ENCODE measurements at places on chromosomes 2 and 18.

- no peak for DNase-seq
Observed at GRCh38 chr2:171800639-171801038, 93.4 kb downstream of the SLC25A12 start.

- peak; percentile 73 for DNase-seq
Observed at GRCh38 chr2:11753886-11754699, 7.7 kb downstream of the LPIN1 start.

- DNase-seq: peak; percentile 56
Observed at GRCh38 chr2:131154071-131154531, 49.0 kb downstream of the PLEKHB2 start.

DNA sequence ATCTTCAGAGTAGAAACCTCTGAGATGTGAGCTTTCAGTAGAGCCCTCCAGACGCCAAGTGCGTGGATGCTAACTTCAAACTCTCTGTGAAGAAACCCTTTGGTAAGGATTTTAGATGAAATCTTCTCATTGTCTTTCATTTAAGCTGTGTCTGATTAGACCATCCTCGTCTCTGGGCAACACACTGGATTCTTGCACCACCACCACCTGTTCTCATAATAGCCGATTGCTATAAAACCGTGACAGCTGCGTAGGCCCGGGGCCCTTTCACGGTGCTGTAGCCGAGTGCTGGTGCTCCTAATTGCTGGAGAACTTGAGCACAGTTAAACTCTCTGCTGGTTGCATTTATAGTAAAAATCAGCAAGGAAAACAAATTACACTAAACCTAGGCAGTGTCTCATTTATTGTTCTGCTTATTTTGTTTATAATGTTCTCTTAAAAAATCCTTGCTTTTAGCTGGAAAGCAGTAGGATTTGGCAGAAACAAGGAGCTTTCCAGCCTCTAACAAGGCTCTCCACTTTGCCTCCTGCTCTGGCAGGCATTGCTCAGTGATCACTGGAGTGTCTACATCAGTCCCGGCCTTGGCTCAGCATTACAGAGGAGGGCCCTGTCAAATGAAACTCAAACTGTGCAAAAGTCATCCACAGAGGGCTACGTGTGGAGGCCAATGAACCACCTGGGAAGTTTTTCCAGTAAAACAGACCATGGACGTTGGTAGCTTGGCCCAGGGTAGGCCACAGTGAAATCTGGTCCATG lies 40.9 kb upstream of the MBP start:
- DNase-seq: no peak

GRCh38 chr2:209094221-209094620 lies 329.6 kb upstream of the MAP2 start:
- no peak for DNase-seq

DNA sequence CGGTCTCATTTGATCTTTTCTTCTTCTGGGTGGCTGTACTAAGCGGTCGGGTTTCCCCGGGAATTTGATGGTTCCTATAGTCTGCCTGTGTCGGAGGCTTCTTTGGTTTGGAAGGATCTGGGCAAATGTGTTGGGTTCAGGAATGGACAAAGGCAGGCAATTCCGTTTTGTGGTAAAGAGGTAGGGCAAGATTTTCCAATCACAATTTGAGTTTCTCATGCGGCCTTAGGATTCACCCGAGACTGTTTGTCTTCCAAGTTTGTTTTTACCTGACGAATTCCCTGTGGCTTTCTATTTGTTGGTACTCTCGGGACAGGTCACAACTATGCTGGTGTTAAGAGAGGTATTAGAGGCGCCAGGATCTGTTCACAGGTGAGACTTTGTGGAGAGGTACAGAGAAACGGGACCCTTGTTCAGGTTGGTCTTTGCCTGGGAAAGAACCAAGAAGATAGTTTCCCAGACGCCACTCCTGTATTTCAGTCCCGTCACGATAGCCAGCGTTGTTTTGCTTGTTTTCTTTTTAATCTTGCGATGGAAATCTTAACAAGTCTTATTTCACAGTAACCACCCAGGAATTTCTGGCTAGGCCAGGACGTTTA lies 3.0 kb downstream of the SP5 start:
- DNase-seq: no peak

DNA sequence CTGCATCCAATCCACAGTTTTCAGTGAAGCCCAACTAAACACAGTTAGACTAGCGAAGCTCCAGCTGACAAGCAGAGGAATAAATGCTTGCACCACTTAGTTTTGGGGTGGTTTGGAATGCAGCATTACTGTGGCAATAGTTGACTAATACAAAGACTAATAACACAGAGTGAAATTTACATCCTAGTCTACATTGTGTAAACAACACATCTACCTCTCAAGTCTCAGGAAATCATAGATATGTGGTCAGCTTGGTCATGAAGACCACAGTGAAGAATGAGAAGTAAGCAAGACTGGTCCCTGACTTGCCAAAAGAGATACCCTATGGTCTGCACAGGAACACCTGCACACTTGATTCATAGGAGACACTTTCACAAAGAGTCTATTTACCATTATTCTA lies 155.1 kb upstream of the TANK start:
- DNase-seq: no peak

- no peak for DNase-seq
Observed at GRCh38 chr18:61676773-61677434, 215.9 kb downstream of the RNF152 start.

- DNase-seq: no peak
Observed at GRCh38 chr2:96859099-96859649, 1.4 kb upstream of the ANKRD39 start.

DNA sequence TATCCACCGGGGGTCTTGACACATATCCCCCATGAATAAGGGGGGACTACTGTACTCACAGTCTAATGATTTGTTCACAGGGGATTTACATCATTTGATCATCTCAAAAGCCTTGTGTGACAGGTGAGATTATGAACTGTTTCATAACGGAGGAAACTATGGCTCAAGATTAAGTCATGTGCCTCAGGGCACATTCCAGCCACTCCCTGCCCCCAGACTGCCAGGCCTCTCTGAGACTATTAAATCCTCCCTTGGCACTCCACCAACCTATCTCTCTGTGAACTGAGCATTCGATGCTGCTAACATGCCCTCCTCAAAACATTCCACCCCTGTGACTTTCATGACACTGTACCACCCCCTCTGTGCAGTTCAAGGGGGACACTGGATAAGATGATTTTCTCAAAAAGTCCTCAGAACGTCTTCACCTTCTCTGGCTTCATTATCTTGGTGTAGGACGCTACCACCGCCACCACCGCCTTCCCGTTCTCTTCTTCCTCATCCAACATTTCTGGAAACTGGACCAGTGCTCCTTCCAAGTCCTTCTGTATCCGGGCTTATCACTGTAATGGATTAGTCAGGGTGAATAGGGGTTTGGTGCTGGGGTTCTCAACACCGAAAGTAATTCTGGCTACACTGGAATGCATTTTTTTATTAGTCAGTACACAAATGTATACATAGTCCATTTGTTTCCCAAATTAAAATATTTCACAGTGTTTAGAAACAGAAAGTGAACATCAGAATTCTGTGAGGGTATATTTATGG lies 169.6 kb downstream of the KCNS3 start:
- DNase-seq: no peak

- DNase-seq: no peak
Observed at GRCh38 chr2:161104054-161104553, 56.1 kb upstream of the TANK start.

- no peak for DNase-seq
Observed at GRCh38 chr2:211503856-211504255, 947.5 kb downstream of the CPS1 start.

DNA sequence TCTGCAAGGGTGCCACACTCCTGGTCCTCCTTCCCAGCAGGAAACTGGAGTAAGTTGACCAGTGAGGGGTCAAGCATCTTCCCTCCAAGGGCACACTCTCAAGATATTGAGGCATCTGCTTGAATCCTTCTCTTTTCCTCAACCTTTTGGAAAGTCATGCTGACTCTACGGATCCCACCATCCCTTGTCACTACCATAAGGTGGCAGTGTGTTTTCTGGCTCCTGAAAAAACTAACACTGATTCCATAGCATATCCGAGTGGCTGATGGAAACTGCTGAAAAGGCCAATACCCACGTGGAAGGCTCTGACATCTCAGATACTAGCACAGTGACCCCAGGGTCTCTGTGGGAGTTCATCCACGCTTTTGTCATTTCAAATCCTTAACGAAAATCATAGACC lies 37.1 kb downstream of the GPR45 start:
- DNase-seq: no peak

DNA sequence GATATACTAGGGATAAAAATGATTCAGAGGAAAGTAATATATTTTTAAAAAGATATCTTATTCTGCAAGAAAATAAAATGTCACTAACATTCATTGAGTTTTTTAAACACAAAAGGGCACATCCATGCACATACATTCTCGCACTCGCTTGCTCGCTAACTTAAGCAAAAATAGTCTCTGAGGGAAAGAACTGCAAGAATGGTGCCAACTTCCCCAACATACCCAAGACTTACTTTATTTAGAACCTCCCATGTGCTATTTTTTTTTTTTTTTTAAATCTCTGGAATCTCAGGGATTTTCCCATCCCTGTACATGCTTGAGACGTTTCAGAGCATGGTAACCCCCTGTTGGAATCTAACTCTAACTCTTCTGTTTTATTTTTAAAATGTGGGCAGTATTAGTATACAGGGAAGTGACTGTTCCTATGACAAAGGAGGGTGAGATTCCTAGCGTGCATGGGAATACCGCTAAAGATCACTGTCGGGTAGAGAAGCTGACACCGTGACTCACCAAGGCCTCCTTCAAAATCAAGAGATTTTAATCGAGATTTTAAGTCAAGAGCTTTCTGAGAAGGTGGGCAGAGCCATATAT lies 187.9 kb upstream of the ZEB2 start:
- no peak for DNase-seq

- no peak for DNase-seq
Observed at GRCh38 chr2:3108710-3109702, 268.6 kb downstream of the EIPR1 start.

DNA sequence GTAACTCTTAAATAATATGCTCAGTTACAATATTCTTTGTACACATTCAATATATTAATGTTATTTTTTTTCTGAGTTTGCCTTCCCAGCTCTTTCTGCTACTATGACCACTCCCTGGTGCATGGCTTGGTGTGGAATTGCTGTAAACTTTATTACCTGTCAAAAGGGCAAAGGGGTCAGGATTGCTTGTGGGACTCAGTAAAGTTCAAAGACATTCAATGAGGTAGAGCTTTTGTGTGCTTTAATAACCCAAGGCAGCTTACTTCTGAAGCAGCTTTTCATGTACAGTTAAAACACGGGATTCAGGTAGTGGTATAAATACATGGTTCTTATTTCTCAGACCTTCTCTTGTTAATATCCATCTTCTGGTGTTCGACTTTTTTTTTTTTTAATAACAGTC lies 132.8 kb downstream of the MEIS1 start:
- DNase-seq: no peak

GRCh38 chr2:157747695-157748370 lies 119.2 kb upstream of the ACVR1C start:
- no peak for DNase-seq

GRCh38 chr2:234770031-234770506 lies 181.7 kb upstream of the SH3BP4 start:
- DNase-seq: no peak

DNA sequence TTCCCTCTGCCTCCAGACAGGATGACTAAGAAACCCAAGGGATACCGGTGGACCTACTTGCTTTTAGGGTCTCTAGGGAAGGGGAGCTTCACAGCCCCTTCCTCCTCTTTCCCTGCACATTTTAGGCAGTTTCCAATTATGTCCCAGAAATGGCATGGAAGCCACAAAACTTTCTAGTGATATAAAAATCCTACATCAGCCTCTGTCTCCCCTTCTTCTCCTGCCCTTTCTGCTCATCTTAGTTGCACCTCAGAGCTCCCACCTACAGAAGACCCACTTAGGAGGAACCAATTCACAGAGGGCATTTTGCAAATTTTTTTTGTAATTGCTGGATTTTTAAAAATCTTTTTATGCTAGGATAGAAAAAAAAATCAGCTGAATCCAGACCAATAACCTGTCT lies 263.1 kb downstream of the TNS1 start:
- DNase-seq: no peak

GRCh38 chr18:12305930-12306629 lies 2.0 kb upstream of the TUBB6 start:
- no peak for DNase-seq

DNA sequence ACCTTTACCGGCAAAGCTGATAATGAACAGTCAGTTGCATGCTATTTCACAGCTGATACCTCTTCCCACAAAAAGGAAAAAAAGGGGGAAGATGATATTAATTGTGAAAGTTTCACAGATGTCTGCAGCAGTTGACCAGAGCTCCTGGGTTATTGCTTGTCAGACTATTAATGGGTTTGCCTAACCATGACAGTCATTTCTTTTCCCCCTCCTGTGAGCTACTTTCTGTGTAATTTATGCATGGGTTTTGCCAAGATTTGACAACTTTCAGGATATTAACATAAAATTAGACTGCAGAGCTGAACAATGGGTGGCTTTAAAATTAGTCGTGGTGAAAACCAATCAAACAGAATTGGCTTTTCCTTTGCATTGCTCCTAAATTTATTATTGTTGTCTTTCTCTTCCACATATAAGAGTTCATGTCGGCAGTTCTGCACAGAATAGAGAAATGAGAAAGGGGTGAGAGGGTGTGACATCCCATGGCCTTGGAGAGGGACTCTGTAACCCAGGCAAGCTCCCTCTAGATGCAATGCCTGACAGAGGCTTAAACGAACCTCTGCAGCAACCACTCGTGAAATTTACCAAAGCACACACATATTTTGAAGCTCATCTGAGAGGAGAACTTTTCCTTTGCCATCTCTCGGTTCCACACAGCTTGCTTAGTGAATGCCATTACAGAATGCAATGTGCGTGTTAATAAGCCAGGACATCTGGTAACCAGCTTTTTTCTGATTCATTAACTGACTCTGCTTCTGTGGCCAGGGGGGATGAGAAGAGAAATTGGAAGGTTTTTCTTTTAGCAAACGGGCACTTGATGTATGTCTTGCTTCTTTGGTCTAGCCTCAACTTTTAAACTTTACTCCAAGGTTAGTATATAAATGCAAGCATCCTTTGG lies 82.2 kb upstream of the ITGA4 start:
- no peak for DNase-seq

- no peak for DNase-seq
Observed at GRCh38 chr2:26196683-26197418, 24.0 kb downstream of the GAREM2 start.

- DNase-seq: no peak
Observed at GRCh38 chr2:128279786-128280157, 38.9 kb downstream of the HS6ST1 start.

GRCh38 chr2:16067866-16068551 lies 127.7 kb downstream of the MYCN start:
- DNase-seq: no peak

GRCh38 chr2:138831691-138832090 lies 51.5 kb upstream of the NXPH2 start:
- no peak for DNase-seq

Measured in activated T-cell treated with anti-CD3 and anti-CD28 coated beads, Interleukin-2, amount 50 U/mL, for 4 hours (primary cell).